ENCODE measurements at places on chromosomes 16 and 17.
A peak's percentile ranks its signal among the peaks of the same experiment; 100 is the strongest.

DNA sequence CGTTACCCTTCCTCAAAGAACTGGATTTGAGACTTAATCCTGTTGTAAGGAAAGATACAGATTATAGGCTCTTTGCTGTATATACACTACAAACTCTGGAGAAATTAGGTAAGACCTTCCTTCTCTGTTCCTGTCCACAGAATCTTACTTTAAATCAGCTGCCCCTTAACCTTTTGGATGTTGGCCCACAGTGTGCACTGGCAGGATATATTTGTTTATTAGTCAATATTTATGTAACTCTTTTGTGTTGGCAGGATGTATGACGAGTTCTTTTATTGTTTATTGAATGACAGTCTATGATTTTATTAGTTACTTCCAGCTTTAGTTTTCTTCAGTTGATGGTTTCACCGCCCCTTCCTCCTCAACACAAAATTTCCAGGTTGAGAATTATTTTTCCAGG lies 19.7 kb downstream of the LRRC36 start:
- DNase-seq, result no peak

DNA sequence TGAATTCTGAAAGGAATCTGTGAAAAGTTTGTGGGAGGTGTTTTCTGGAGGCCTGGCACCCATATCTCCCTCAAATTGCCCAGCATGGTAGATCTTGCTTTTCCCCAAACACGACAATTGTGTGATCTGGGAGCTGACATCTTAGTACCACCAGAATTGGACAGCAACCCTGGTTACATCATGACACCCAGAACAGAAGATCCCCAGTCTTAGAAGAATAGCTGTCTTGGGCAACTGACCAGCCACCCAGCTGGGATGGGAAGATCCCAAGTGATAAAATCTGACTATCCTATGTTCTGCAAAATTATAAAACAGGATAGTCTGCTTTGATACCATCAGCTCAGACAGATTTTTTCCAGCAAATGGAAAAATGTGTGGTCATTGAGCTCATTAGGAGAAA lies 235.3 kb downstream of the CDH13 start:
- DNase-seq, result peak; percentile 22

- DNase-seq, result no peak
These were observed 143.7 kb upstream of the GNAO1 start for GRCh38 chr16:56047307-56048234.

DNA sequence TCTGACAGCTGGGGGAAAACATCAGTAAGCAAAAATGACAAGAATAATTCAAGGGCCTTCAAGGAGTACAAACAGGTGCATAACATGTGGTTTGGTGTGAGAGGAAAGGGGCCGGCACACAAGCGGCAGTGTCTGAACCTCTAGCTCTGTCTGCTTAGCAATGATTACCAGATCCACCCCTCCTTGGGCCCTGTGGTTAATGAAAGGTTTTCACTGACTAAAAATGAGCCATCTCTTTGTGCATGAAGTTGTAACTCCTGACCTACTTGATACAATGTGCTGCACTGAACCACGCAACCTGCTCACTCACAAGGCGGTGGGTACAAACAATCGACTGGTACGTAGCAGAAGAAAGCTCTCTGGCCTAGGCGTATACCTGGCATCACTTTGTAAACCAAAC lies 15.1 kb downstream of the FAM117A start:
- no peak for DNase-seq

- no peak for DNase-seq
These were observed 188.6 kb downstream of the NTN1 start for GRCh38 chr17:9209781-9210370.

DNA sequence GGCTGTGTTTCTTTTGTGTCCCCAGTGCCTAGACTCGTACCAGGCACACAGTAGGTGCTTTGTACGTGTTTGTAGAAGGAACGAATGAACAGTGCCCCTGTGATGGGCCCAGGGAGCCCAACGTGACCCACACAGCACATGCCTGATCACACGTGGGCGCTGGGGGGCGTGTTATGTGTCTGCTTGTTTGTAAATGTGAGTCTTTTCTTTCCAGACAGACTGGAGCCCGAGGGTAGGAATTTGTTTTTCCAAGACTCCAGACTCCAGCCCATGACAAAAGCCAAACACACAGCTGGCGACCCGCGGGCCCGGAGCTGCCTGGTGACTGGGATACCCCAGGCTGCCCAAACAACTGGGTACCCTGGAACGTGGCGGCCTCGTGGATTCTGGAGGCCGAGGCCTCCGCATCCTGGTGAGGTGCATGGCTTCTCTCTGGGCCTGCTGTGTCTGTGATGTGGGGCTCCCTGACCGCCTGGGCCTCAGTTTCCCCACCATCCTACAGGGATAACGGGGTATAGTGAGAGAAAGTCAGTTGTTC lies 14.9 kb upstream of the CBFA2T3 start:
- DNase-seq, result peak; percentile 9

DNA sequence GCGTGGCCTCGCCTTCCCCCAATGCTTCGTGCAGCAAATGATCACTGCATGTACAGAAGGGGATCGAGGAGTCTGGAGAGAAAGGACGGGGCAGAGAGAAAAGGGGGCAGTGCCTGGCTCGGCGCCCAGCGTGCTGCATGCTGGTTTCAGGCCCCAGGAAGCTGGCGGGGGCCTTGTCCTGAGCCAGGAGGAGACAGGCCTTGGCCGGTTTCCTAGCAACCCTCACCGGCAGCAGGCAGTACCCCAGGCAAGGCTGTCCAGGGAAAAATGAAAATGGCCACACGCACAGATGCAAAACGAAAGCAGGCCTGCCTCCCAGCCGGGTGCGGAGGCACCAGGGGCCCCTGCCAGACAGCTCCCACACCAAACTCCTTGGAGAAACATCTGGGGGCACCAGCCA lies 126.3 kb downstream of the ZFHX3 start:
- DNase-seq, result peak; percentile 49

- DNase-seq, result peak; percentile 80
These were observed 8.9 kb upstream of the RAPGEFL1 start for GRCh38 chr17:40168262-40168832.

- DNase-seq, result peak; percentile 74
These were observed 1151.9 kb upstream of the GOT2 start for GRCh38 chr16:59886021-59886420.

DNA sequence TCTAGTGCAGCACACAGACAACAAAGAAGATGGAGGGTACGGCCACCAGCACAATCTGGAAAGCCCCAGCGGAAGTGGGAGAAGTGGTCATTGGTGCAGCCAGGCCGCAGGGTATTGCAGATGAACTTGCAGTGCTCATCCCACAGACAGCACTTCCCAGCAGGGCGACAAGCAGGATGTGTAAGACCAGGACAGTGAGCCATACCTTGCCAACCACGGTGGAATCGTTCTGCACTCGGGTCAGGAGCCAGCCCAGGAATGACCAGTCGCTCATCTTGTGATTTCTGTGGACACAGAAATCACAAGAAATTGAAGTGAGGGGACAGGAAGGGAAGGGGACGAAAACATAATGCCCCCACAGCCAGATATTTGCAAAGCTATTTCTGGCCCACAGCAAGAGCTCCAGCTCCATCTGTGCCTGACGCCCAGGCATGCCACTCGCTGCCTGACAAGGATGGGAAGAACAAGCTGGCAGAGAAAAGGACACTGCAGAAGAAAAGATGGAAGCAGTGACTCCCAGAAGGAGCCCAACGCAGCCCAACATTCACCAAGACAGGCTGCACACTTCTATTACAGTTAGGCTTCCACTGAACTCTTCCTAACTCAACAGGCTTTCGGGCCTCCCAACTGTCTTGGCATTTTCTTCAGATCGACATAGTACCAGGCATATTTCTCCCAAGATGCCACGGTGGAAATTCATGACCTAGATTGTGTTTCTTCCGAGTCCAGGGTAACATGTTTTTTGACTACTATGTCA lies 17.5 kb upstream of the MYO18A start:
- no peak for DNase-seq

- no peak for DNase-seq
These were observed 280.3 kb upstream of the FOXF1 start for GRCh38 chr16:86229866-86230656.

DNA sequence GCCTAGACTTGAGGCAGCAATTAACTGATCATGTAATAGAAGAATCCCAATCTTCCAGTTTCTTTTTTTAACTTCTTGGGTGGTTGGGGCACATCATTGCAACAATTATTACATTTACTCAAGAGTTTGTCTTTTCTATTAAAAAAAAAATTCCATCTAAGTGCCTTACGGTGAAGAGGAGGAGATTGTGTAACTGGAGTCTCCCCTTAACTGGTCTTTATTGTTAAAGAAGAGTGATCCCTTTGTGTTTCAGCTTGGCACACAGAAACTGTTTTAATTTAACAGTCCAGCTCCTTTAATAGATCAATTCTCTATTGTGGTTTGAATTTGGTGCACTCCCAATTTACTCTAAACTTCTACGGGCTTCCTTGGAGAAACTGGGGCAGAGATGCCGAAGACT lies 75.2 kb downstream of the FTO start:
- no peak for DNase-seq

GRCh38 chr17:78010759-78011158 lies 52.3 kb downstream of the TNRC6C start:
- DNase-seq, result no peak

GRCh38 chr17:39169101-39169500 lies 3.1 kb upstream of the ARL5C start:
- DNase-seq, result no peak

- DNase-seq, result peak; percentile 73
These were observed 45.9 kb downstream of the SOCS3 start for GRCh38 chr17:78313735-78314648.

DNA sequence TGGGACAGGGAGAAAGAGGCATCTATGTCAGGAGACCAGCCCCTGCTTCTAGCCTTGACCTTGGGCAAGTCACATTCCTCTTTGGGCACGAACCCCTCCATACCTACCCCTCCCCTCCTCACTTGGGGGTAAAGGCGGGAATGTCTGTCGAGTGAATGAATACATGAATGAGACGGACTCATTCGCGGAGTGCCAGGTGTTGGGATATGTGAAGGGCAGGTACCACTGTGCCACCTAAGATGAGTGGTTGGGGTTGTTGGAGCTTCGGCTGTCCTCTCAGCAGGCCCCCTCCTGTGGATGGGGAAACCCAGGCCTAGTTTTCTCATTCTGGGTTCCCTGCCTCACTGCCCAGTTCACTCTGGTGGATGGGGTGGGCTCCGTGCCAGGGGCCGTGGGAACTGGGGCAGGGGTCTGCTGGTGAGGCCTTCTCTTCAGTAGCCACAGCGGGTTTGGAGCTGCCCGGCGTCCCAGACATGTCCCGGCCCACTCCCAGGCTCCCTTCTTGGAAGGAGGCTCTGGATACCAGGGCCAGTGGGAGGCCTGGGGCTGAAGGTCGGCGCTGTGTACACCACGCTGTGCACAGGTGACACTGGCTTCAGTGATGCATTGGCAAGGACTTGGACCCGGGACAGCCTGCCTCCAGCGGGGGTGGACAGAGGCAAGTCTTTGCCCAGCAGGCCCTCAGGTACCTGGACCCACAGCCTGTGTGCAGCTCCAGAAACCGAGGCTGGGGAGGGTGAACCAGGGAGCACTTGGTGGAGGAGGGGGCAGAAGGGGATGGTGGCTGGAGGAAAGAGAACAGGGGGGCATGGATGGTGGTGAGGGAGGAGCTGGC lies 5.6 kb downstream of the GLIS2 start:
- no peak for DNase-seq

DNA sequence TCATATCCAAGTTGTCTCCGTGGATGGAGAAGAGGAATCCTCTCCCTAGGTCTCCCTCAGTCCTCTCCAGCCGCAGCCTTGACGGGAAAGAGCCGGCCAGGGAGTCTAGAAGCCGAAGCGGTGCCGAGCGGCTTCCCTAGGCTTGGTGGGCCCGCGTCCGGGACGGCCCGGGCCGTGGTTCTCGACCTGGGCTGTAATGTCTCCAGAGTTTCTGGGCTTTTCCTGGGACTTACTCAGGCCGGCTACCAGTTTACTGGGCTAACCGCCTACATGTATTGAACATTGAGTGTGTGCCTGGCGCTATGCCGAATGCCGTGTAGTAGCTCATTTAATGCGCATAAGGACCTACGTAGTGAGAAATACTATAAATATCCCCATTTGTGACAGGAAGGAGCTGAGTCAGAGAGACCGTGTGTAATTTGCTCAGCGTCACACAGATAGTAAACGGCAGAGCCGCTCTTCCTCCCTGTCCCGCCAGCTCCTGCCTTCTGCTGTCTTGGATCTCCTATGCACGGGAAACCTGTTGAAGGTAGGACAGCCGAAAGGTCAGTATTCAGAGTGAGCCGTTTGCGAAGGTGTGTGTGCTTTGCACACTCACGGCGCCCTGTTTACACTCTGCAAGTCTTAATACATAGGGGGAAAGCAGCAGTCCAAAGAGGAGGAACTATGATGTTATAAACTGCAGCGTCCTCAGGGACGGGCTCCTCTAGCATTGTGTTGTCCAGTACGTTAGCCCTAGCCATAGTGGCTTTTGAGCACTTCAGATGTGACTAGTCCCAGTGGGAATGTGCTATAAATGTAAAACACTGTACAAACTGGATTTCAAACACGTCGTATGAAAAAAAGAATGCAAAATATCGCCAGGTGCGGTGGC lies 723 bp upstream of the SPAG5 start:
- DNase-seq, result peak; percentile 92

GRCh38 chr16:85201574-85201973 lies 89.3 kb upstream of the CIBAR2 start:
- no peak for DNase-seq

GRCh38 chr16:4075534-4075933 lies 40.7 kb downstream of the ADCY9 start:
- DNase-seq, result no peak

GRCh38 chr16:55991843-55992242 lies 116.7 kb upstream of the CES5A start:
- no peak for DNase-seq

DNA sequence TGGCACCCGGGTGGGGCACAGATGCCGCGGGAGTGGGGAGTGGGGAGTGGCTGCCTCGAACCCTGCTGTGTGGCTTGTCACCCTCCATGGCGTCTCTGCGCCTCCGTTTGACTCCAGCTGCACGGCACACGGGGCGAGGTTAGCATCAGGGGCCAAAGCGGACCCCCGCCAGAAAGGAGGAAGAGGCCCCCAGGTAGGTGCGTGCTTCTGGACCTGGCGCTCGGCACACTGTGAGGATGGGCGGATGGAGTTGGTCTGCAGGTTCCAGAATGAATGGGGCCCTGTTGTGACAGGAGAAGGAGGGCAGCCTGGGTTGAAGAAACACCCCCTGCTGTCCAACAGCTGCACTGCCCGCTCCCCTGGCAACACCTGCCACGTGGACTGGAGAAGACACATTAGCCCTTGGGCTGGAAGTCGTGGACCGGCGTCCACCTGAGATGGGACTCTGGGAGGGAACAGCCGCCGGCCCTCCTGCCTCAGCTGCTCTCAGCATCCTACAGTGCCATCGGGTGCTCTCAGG lies 9.4 kb upstream of the FASN start:
- no peak for DNase-seq

DNA sequence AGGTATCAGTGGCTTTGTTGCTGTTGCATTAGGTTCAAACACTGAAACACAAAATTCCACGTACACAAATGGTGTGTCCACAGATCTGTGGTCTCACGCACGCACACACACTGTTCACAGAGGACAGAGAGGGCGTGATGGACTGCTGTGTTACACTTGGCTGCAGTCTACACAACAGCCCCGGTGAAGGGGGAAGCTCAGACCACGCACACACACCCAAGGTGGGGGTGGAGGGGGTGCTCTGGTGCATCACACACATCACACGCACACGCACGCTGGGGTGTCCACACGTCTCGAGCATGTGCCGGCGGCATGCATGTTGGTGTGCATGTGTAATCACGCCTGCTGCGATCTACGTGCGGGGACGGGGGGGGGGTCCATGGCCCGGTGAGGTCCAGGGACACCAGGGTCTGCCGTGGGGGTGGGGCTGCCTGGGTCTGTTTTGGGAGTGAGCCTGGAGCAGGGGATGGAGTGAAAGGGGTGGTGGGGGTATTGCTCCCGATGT lies 7.3 kb downstream of the HSD3B7 start:
- no peak for DNase-seq

- DNase-seq, result no peak
These were observed 7.5 kb upstream of the CSNK2A2 start for GRCh38 chr16:58205276-58206036.
